ENCODE measurements at places on chromosomes 1 and 21.

GRCh38 chr1:154845879-154846278 lies 24.2 kb downstream of the KCNN3 start:
- no peak for DNase-seq

DNA sequence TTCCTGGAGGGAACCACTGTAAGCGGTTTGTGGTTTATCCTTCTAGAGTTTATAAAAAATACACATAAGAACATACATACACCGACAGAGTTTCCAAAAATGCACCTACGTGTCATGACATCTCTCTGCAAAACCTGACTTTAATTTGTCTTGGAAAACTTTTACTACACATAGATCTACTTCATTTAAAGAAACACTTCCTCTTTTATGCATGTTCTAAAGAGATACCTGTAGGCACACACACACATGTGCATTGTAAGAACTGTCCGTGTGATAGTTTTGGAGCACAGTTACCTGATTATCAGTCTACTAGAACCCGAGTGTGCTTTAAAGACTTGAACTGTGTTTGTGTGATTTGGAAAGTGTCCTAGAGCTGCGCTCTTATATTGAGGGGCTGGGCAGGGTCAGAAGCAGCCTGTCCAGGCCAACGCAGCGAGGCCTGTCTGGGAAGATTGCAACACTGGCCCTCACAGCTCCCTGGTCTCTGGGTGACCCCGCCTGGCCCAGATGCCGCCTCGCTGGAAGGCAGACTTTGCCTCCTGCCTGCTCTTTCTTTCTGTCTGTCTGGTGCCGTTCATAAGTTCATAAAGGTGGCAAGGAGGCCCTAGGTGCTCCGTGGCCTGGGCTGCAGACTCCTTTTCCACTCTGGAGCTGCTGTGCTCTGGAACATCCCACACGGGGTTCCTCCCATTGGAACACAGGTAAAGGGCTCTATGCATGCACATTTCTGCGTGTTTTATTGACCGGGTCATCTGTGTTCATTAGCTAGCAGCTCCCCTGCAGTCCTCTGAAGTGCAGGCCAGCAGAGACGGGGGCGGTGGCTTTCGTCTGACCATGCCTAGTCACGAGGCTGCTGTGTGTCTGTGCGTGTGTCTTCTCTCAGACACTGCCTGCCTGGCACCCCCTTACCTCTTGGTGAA lies 46.3 kb downstream of the AGPAT3 start:
- DNase-seq, result no peak

DNA sequence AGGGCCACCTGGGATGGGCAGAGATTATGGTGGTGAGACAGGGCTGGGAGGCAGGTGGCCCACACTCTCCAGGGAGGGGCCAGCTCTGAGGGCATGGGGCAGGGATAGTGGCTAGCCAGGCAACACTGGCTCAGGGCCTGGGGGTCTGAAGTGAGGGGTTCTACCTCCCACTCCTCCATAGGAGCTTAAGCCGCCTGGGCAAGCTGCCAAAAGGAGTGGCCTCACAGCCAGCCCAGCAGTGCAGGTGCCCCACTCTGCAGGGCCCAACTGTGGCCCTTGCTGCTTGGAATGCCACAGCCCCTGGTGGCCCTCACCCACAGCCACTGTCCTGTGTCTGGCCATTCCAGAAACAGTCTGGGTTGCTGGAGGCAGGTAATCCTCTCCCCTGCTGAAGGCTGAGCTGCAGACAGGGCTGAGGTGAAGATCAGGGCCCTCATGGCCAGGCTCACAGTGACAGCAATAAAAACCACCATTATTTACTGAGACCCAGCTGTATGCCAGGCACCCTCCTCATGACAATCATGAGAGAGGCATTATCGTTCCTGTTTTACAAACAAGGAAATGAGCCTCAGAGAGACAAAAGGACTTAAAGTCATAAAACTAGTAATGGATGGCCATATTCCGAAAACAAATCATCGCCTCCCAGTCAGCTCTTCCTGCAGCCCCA lies 31.0 kb downstream of the KIF21B start:
- no peak for DNase-seq

DNA sequence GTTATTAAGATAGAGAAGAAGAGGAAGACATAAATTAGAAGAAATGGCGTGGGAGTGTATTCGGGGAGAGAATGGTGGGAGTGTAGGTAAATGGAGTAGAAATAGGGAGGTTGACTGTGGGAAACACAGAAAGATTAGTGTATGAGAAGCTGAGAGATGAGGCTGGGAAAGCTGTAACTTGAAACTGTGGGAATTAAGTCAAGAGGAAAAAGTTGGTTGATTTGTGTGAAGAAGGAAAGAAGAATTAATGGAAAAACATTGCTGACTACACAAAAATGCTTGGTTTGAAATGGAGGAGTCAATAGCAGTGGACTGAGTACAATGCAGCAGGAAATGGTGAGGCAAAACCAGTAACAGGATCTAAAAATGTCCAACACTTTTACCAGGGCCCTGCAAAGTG lies 448.3 kb downstream of the PTPRC start:
- DNase-seq, result no peak

DNA sequence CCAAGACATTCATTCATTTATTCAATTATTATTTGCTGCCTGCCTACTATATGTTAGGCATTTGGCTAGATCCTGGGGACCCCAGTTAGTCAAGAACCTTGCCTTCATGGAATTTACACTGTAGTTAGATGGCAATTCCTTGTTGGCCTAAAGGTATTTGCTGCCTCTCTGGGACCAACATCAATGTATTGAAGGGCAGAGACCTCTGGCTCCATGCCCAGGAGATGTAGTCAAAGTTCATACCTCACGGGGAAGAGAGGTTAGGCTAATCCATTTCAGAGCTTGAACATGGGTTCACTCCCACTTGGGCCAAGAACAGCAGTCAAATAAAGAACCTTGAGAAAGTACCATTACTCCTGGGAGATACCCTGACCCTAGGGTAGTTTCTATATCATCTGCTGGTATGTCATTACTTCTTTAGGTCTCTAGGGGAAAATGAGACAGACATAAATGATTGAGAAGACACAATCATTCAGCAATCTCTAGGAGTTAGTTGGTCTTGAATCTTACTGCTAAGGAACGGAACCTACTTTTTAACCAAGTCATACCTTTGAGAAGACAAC lies 32.0 kb downstream of the SORT1 start:
- DNase-seq, result no peak

- DNase-seq, result no peak
Observed at GRCh38 chr1:8910914-8911313, 32.4 kb upstream of the ENO1 start.

DNA sequence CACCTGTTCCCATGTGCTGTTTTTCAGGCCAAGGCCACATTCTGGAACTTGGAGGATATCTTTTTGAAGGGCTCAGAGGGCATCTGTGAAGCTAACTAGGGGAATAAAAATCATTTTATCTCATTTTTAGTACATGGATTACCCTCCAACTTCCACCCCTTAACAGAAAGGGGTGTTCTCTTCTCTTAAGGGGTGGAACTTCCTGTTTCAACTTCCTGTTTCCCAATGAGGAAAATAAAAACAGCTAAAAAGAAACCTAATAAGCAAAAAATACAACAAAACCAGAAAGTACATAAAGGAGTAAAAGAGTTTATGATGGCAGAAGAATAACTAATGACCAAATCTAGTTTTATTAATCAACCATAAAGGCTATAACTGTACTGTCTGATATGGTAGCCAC lies 24.8 kb upstream of the SLC22A15 start:
- DNase-seq, result no peak

DNA sequence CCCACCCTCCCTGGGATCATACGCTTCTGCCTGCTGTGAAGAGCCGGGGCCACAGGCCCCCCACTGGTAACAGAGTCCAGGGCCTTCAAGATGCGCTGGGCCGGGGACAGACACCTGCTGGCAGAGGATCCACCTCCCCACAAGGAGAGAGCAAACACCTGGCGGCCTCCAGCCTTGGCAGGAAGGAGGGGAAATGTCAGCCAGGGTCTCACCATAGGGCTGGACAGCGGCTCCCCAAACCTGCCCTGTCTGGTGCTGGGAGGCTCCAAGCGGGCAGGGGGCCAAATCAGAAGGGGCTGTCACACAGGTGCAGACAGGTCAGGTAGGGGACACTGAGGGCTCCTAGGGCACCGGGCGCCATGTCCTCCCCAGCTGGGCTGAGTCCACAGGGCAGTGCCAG lies 58.9 kb downstream of the KCNAB2 start:
- DNase-seq, result no peak

DNA sequence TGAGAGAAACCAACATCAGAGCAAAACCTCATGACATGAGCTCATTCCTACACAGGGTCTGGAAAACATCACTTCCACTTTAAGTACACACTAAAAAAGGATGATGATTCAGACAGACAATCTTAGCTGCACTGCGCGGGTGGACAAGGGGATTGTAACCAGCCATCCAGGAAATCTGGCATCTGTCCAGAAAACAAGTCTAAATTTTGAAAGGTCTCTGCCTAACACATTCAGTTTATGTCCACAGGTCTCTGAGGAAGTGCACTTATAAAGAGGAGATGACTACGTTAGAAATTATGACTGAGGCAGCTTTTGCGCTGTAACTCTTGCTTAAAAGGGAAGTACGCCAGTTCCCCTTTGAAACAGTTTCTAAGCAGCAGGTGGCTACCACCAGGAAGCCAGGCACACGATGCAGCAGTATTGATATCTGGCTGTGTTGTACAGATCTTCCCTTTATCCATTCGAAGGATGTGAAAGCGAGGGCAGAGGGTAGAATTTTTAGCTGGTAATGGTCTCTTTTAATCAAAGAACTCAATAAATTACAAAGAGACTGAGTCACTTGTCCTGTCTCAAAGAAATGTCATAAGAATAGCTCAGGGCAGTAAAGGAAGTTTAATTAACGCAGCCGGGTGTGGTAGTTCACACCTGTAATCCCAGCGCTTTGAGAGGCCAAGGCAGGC lies 128.0 kb downstream of the SETD4 start:
- DNase-seq, result peak; percentile 97

DNA sequence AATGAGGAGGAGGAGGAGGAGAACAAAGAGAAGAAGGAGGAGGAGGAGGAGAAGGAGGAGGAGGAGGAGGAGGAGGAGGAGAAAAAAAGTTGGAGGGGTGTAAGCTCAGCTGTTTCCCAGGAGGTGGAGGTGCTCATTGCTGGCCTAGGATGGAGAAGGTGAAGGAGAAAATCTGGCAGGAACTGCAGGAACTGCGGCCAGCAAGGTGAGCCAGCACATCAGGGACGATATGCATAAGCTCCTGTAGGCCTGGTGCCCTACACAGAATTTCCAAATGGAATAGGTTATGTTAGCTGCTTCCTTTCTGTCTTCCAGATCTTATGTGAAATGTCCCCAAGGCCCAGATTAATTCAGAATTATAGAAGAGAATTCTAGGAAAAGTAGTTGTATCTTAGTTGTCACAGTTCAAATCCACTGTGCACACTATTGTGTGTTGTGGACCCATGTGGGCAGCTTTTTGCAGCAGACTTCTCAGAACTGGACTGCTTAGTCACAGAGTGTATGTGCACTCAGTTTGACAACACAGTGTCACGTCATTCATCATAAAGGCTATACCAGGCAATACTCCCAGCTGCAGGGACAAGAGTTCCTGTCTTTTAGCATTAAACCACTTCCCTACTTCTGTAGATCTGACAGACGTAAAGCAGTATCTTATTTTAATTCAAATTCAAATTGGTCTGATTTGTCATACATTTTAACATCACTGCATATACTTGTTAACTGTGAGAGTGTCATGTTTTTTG lies 303.7 kb downstream of the HLX start:
- no peak for DNase-seq

- DNase-seq, result peak; percentile 69
Observed at GRCh38 chr1:28737307-28738132, 780 bp downstream of the YTHDF2 start.

- DNase-seq, result no peak
Observed at GRCh38 chr1:244226435-244226834, 175.4 kb downstream of the ZBTB18 start.

- DNase-seq, result no peak
Observed at GRCh38 chr21:39696618-39697017, 48.4 kb upstream of the IGSF5 start.

DNA sequence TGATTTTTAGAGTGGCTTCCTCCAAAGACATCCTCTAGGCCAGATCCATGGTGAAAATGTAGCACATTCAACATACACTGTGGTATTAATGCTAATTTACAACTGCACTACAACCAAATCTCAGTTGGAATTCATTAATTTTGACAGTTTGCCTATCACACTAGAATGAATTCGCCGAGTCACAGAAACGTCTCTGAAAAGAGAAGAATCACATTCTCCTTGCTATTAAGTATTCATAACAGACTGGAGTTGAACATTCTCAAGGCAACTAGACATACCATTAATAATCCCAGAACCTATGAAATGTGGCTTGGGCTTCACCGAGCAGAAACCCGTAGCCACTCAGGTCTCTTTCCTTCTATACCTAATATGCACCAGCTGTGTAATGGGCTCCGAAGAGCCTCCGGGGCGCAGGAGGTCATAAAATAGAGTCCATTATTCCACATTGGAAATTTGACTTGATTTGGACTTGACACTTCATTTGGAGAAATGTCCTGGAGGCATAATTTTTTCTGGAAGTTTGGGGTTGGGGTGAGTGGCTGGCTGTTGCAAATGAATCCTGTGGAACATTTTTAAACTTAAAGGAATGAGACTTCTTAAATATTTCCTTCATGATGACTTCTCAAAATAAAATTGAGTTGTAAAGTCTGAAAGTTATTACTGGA lies 117.1 kb downstream of the DSCAM start:
- DNase-seq, result no peak

GRCh38 chr1:14698314-14698713 lies 99.8 kb downstream of the KAZN start:
- no peak for DNase-seq

GRCh38 chr1:225946803-225947202 lies 5.8 kb upstream of the LEFTY2 start:
- no peak for DNase-seq

GRCh38 chr1:172002725-172003345 lies 161.5 kb downstream of the DNM3 start:
- peak; percentile 68 for DNase-seq

- DNase-seq, result no peak
Observed at GRCh38 chr1:180267211-180267561, 37.1 kb downstream of the LHX4 start.

DNA sequence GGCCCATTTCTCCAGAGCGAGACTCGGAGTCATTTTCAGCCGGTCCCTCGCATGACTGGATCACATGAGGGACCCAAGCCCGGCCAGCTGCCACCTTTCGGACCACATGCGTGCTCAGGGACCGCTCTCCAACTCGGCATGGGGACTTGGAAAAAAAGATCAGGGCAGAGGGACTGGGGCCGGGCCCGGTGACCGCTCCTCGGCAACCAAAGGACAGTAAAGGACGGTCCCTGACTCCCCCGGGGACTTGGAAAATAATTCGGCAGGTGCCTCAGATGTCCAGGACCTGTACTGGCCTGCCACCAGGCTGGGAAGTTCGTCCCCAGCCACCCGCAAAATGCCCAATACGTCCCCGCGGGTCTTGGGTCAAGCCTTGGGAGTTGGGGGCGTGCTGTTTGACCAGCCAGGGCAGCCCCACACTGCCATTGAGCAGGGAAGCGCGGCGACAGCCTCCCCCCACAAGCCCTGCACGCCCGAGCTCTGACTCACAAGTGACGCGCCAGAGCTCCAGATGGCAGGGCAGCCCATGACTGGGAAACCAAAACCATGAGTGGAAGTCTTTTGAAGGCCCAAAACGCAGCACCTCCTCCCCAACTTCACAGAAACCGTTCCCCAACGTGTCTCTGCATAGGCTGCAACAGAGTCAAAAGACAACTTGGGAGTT lies 134.5 kb downstream of the LIPI start:
- no peak for DNase-seq
